Nucleus accumbens (tissue), 56 donors: ENCODE measurements at places on chromosomes 4 and X.

DNA sequence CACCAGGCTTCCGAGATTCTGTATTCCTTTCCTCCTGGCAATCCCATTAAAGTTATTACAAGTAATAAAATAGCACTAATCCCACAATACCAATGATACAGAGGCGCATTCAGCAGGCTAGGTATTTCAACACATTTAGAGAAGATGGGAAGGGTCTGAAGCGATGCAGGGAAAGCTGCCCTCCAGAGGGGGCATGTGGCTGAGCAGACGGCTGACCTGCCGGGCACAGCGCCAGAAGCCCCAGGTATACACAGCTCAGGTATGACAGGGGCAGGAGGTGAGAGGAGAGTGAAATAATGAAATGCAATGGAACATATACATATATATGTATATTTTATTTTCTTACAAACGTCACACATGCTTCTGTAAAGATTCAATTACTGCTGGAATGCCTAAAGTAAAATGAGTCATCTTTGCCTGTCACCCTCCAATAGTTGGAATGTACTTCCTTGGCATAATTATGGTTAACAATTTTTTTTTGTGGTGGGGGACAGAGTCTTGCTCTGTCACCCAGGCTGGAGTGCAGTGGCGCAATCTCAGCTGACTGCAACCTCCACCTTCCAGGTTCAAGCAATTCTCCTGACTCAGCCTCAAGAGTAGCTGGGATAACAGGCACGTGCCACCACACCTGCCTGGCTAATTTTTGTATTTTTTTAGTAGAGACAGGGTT lies 21.3 kb upstream of the CDKN2AIP start:
- DNase-seq: no peak

- no peak for DNase-seq
These were observed 532.7 kb downstream of the GRXCR1 start for GRCh38 chr4:43425206-43425605.

GRCh38 chr4:23068756-23069155 lies 376.0 kb downstream of the GBA3 start:
- DNase-seq: no peak

GRCh38 chr4:128812442-128813235 lies 3.1 kb downstream of the JADE1 start:
- no peak for DNase-seq

GRCh38 chr4:147056940-147057610 lies 111.4 kb upstream of the TTC29 start:
- DNase-seq: no peak

GRCh38 chr4:160745126-160745525 lies 1418.7 kb downstream of the FSTL5 start:
- DNase-seq: no peak

DNA sequence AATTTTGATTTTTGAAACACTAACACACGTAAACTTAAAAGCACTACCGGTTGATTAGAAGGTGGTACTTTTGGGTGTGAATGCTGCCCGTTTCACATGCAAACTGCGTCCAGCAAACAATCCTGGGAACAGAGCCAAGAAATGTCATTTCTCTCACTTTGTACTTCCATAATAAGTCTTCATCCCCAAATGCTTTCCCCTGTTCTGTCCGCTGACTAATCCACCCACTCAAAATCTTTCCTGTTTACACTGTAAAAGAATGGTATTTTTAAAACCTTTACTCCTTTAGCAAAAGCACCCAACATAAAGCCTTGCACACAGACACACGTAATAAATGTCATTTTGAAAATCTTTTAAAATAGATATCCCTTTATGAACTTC lies 39.1 kb upstream of the PDLIM5 start:
- DNase-seq: no peak

GRCh38 chr4:19260346-19260745 lies 991.4 kb upstream of the SLIT2 start:
- no peak for DNase-seq

GRCh38 chr4:3524349-3524748 lies 7.9 kb downstream of the LRPAP1 start:
- no peak for DNase-seq

GRCh38 chr4:52588771-52589591 lies 70.1 kb downstream of the USP46 start:
- no peak for DNase-seq

DNA sequence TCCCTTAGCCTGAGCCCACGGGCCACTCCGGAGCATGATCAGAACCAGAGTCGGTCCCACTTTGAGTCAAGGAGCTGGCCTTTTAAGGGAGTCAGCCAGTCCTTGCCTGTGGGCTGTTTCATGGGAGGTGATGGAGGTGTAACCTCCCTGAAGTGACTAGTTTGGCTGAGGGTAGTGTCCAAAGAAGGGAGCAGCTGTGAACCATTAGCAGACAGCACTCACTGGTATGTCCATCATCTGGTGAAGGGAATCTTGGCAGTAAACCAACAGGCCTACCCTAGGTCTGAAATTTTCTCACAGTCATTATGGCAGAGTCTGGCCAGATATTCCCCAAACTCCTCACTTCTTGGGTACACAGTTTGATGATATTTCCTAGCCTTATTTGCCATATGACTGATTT lies 12.3 kb upstream of the REPS2 start:
- DNase-seq: no peak

DNA sequence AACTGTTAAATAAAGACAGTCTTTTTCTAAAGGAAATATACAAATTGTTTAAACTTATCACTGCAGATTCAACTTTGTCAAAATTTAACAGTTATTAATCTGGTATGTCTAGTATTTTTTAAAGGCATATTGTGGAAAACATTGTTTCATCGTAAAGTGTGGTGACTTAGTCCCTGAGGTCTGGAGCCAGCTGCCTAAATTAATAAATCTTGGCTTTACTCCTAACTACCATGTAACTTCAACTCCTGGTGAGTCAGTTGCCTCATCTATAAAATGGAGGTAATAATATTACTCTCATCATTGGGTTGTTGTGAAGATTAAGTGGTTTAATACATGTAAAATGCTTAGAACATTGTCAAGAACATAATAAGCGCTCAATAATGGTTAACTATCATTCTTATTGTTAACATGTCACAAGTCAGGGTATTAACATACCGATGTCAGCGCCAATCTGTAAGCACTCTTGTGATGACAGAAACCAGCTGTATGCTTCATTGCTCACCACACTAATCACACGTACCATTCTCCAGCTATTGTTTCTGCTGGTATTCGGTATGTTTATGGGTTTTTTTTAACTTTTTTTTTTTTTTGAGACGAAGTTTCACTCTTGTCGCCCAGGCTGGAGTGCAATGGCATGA lies 14.1 kb upstream of the SMIM43 start:
- DNase-seq: no peak

GRCh38 chr4:8765084-8765483 lies 106.6 kb downstream of the HMX1 start:
- no peak for DNase-seq

DNA sequence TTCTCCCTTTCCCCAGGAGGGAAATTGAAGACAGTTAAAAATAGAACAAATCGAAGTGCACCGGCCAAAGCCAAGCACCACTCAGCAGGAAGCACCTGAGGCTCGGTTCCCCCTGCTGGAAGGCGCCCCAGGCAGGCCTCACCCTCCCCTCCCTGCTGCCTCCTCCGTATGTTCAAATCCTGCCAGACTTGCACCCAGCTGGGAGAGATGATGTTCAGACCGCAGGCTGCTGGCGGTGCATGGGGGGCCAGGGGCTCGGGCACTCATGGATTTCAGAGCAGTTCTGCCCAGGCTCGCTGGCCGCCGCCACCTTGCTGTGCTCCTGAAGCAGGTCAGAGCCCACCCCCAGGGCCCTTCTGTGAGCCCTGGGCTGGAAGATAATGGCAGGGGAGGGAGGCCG lies 91.4 kb downstream of the DCTD start:
- no peak for DNase-seq

GRCh38 chr4:24933684-24934275 lies 20.9 kb upstream of the CCDC149 start:
- DNase-seq: no peak

DNA sequence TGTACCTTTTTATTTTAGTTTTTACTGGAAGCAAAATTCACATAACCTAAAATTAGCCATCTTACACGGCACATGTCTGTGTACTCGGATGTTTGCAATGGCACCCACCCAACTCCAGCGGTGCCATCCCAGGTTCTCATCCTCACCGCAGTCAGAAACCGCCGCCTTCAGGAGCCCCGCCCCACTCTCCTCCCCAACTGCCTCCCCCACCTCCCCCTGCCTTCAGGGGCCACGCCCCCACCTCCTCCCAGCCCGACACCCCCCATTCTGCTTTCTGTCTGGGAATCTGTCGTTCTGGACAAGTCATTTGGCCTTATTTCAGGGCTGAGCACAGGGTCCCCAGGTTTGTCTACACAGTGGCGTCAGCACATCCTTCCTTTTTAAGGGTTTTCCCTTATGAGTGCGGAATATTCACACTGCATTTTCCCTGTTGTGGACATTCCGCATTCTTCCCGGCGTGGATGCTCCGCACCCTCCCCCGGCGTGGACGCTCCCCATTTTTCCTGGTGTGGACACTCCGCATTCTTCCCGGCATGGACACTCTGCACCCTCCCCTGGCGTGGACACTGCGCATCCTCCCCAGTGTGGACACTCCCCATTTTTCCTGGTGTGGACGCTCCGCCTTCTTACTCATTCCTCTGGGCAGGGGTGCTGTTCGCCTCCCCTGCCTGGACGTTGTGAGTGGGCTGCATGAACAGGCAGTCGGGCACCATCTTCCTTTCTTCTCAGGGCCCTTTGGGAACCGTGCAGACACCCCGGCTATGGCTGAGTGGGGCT lies 135.4 kb upstream of the NKX1-1 start:
- no peak for DNase-seq

GRCh38 chr4:181911420-181911819 lies 331.8 kb upstream of the TENM3 start:
- no peak for DNase-seq

GRCh38 chr4:118787844-118788380 lies 48.0 kb downstream of the SEC24D start:
- no peak for DNase-seq

- peak; percentile 73 for DNase-seq
These were observed at the start of gene JAKMIP1 for GRCh38 chr4:6200011-6200921. Gene JAKMIP1 (minus strand): TSS chr4:6200549. CDS start chr4:6112850, 87,699 bp downstream.

- DNase-seq: no peak
These were observed 392.2 kb downstream of the OPHN1 start for GRCh38 chrX:68041110-68041509.

DNA sequence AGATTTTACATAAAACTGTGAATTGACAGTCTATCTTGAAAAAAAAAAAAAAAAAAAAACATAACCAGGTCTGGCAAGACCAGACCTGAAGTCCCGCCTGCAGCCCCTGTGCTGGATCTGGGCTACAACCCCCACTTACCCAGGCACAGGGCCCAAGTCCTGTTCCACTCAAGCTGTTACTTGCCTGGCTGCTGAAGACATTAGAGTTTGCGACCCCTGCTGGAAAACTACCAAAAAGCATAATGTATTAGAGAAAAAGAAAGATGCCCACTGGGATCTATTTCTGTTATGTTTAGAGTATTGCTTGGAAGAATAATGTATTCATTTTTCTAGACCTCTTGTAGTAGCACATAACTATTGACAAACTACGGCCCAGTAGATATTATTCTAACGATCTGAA lies 4.7 kb downstream of the HS3ST1 start:
- DNase-seq: peak; percentile 9

DNA sequence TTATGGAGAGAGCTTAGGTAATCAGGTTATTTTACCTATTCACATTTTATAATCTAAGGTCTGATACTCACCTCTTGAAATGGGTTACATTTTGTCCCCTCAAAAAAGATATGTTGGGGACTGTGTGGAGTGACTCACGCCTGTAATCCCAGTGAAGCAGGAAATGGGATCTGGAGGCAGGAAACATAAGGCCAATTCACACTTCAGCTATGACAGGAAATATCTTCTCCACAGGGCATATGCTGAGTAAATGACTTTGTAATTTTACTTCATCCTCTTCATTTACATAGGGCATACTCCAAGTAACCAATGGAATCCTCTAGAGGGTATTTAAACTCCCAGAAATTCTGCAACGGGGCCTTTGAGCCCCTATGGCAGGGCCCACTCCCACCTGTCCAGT lies 54.8 kb upstream of the ZMAT1 start:
- DNase-seq: no peak

- DNase-seq: no peak
These were observed 310.9 kb downstream of the MID1IP1 start for GRCh38 chrX:39112143-39112542.

DNA sequence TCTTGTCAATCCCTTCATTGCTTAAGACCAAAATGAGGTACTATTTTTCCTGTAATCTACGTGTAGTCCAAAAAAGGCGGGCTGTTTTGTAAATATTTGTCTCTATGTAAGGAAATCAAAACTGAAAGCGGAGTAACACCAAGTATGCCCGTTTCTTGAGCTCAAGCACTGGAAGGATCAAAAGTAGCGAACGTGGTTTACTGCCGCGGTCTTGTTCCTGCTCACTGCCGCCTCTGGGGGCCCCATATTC lies 71.5 kb downstream of the AFF1 start:
- no peak for DNase-seq

DNA sequence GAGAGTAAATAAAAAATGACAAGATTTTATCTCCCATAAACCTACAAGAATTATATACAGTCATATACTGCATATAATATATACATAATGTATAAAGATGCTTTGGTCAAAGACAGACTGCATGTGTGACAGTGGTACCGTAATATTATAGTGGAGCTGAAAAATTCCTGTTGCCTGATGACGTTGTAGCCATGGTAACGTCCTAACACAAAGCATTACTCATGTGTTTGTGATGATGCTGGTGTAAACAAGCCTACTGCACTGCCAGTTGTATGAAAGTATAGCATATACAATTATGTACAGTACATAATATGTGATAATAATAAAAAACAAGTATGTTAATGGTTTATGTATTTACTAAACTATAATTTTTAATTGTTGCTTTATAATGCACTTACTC lies 245.2 kb upstream of the CENPE start:
- no peak for DNase-seq

GRCh38 chr4:147725673-147726072 lies 6.2 kb upstream of the ARHGAP10 start:
- DNase-seq: no peak

- DNase-seq: no peak
These were observed 37.4 kb downstream of the ETNPPL start for GRCh38 chr4:108725457-108725856.

DNA sequence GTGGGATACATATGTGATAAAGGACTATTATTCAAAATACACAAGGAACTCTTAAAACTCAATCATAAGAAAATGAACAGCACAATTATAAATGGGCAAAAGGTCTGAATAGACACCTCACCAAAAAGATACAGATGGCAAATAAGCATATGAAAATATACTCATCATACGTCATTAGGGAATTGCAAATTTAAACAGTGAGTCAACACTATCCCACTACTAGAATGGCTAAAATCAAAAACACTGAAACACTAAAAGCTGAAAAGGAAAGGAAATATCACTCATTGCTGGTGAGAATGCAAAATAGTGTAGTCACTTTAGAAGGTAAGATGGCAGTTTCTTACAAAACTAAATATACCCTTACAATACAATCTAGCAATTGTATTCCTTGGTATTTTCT lies 597.0 kb upstream of the PABPC4L start:
- DNase-seq: no peak

DNA sequence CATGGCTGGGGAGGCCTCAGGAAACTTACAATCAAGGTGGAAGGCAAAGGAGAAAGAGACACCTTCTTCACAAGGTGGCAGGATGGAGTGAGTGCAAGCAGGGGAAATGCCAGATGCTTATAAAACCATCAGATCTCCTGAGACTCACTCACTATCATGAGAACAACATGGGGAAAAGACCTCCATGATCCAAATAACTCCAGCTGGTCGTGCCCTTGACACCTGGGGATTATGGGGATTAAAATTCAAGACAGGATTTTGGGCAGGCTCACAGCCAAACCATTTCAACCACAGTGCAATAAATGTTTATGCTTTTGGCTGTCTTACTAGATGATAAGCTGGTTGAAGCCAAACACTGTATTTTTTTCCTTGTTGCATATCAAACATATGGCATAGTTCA lies 1112.4 kb downstream of the STIM2 start:
- DNase-seq: no peak
